Midbrain (tissue), 1 donor: ENCODE measurements at places on chromosomes 2 and 18.

DNA sequence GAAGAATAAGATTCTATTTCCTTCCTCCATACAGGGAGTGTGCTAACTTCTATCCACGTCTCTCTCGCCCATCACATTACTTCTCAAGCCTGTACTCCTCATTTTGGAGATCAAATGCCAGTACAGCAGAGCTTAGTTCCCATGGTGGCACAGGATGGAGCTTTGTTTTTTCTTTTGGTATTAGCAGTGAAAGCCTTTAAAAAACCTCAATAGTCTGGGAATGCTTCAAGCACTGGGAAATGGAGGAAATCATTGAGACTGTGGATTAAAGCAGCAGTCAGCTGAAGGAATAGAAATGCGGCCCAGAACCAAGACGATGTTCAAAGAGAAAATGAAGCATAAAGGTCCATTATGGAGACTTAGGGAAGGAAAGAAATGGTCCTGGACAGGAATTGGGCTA is 102.3 kb downstream of the NRXN1 start:
- DNase-seq = peak; percentile 42

DNA sequence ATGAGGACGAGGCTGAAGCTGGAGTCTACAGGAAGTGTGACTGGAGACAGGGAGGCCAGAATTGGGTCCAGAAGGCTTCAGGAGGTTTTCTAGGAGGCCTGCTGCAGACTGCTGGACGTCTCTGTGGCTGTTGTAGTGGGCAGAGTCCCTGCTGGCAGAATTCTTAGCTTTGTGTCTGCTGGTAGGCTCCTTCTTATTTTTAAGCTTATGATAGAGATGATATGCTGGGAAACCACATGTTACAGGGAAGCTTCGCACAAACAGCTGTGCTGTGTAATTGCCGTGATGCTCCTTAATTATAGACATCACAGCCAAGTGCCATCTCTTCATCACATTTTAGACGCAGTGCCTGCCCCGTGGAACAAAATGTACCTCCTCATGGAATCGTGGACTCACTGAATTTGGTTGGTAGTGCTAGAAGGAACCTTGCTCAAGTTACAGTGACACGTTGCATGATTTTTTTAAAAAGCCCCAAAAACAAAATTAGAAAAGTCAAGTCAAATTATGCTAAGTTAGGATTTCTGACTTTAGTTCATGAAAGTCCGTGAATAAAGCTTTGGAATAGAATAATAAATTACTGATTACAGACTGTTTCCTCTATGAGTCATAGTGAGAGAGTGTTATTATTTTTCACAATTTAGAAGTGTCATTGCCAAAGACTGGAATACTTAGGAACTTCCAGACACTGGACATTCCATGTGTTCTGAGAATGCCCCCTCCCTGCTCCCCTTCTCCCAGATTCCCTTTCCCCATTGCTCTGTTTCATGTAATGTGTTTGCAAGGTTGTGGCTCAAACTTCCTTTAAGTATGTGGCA is 144.1 kb downstream of the FHOD3 start:
- no peak for DNase-seq

GRCh38 chr2:27717070-27717795 is 53.5 kb downstream of the SLC4A1AP start:
- DNase-seq = no peak

GRCh38 chr2:176291809-176292283 is 22.6 kb downstream of the MTX2 start:
- DNase-seq = no peak

DNA sequence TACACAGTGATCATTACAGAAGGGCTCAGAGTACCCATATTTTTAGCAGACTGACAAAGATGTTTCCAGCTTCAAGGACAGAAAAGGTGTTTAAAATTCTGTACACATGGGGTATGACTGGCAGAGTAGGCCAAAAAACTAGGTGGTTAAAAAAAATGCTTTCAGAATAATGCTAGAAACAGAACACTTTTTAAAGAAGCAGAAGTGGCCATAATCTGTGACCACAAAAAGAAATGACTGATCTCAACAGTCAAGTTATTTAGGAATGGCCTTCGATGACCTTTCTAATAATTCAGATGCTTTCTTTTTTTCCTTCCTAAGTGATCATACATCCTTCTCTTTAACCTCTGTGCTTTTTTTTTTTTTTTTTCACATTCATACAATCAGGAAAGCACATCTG is 4.1 kb upstream of the AQP4 start:
- no peak for DNase-seq

DNA sequence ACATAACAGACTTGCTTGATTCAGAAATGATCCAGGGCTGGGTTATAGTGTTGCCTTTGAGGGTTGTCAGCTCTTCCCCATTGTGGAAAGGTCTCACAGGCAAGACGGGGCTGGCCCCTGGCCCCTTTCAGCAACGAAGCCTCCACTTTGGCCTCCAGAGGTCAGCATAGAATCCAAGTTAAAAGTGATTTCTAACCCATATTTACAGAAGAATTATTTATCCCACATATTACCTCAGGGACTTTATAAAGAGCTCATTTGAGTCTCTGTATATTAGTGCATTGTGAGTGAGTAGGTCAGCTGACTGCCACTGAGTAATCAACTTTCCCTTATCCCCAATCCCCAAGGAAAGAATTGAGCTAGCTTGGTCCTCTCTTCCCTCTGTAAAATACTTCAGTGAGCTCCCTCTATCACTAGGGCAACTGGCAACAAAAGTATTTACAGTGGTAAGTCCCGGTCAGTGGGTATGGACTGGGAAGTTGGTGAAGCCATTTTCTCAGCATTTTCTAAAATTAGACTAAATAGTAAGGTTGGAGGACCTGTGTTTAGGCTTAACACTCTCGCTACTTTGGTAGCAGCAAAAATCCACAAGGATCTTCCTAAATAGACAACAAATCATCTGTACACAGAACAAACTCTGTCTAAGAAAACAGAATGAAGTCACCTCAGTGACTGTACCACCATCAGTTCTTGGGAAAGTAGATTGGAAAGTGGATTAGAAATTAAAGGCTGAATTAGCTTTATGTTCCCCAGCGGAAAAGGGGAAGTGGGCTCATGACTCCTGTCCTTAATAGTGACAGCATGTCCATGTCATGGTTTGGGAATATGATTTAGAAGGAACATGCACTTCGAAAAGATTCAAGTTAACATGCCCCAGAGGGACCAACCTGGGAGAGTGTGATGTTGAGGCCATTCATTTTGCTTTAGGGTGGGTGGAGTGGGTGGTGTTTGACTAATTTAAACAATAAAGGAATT is 171.0 kb upstream of the SIX3 start:
- DNase-seq = no peak

GRCh38 chr2:1226766-1227165 is 186.5 kb upstream of the TPO start:
- no peak for DNase-seq

DNA sequence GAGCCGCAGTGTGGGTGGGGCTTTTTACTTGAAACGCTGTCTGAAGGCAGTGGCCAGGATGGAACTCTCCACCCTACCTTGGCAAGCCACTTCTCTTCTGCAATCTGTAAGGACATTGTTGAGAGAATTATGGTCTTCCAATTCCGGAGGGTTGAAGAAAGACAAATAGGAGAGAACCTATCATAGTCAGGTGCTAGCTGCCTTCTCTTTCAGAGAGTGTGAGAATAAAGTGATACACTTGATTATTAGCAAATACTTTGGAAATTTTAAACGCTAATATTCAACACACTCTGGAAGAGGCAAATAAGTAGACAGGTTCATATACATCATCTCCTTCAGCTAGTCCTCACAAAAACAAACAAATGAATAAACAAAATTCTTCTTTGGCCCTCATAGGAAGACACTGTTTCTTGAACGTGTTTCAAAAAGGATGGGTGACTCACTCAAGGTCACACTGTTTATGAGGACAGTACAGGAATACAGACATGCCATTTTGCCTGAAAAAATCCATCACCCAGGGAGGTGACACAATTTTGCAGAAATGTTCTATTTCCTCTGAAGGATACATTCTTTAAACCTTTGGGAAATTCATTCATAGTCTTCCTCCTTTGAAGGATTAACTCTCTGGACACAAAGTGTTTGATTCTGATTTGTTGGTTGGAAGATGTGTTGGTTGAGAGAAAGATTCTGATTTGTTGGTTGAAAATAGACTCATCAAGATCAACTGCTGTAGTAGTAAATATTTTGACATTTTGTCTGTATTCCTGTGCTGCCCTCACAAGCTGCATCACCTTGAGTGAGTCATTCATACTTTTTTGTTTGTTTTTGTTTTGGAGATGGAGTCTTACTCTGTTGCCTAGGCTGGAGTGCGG is 2.2 kb upstream of the IL1RN start:
- DNase-seq = no peak

DNA sequence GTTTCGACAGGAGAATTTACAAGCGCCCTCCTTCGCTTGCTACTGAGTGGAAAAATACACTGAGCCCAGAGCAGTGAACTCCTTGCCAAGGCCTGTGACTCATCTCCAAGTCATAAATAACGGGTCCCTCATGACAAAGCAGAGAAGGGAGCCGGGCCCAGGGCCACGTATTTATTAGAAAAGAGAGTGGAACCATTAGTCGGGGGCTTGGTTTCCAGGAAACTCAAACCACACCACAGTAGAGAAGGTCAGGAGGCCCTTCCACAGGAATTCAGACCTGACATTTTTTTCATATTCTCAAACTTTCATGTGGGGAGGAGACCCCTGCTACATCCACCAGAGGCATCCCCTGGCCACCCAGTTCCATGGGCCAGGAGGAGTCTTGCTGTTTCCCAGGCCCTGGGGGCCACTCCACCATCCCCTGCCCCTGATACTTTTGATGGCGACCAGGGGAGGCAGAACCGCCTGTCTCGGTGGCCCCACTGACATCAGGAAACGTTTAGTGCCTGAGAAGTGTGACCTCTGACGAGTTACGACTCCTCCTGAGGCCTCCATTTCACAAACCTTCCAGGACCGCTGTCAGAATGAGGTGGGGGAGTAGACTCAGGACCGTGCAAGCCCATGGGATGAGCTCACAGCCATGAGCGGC is 289.7 kb downstream of the DYSF start:
- no peak for DNase-seq

GRCh38 chr18:33074125-33074524 is 301.3 kb upstream of the KLHL14 start:
- DNase-seq = no peak

DNA sequence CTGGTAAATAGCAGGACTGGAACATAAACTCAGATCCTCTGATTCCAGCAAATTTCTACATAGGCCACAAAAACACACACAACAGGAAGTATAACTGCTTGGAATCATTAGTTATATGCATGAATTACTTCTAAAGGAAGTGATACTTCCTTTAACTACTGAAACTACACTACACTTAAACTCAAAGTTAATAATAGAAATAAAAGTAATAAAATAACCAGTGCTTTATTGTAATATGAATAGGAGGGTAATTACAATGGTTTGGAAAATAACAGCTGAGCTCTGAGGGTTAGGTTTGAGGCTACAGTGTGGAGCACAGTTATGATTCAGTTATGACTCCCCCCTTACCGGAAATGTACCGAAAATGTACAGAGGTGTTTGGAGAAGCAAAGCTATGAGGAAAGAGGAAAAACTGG is 18.5 kb upstream of the POLI start:
- no peak for DNase-seq

GRCh38 chr2:148552675-148553331 is 91.7 kb upstream of the EPC2 start:
- DNase-seq = no peak

DNA sequence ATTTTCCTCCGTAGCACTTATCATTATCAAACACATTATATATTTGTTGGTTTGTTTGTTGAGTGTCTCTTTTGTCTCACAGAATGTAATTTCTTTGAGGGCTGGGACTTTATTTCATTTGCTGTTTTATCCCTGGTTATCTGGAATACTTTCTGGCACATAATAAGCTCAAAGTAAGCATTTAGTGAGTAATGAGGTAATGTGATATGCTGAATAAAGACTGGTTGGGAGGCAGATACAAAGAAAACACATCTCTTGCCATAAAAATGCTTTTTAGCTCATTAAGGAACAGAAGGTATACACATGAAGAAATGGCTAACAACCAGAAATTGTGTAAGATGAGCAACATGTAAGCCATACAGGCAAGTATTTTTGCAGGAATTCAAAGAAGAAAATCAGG is 1411.8 kb downstream of the LRP1B start:
- DNase-seq = no peak

DNA sequence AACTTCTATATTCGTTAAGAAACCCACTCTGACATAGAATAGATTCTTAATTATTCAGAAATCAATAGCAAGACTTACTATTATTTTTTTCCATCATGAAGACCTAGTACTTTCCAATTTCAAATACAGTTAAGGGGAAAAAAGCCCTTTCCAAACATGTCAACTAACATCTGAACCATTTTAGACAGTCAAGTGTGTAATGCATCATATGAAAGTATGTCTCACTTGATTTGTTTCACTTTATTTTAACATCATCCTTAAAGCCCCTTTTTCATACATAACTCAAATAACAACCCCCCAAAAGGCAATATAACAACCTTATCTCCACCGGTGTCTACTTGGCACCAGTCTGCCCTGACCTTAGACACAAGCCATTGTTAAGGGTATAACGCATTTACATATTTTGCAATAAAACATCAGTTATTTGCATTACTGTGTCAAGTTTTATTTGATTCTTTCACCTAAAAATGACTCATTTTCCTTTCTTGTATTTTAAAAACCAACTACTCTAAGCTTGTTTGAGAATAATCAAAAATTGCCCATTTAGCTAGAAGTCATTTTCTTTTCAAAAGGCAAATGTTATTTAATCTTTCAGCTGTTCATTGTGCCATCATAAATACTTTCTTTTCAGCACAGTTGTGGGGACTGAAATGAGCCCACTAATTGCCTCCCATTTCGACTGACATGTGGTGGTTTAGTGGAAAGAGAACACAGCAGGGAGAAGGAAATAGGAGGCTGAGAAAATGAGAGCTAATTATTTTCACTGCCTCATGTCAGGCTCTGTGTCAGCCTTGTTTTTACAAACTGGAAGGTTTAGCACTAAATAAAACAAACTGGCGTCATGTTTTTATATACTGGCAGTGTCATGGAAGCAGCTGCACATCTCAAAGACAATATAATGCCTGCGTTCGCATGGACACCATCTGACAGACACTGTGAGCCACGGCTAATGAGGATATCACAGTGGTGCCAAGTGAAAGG is 104.7 kb upstream of the CDCA7 start:
- DNase-seq = no peak

- no peak for DNase-seq
Measured at GRCh38 chr2:73842739-73843019, 13.9 kb downstream of the STAMBP start.

GRCh38 chr2:67075530-67076238 is 321.4 kb upstream of the ETAA1 start:
- no peak for DNase-seq

GRCh38 chr2:43078781-43079755 is 147.3 kb downstream of the ZFP36L2 start:
- no peak for DNase-seq

DNA sequence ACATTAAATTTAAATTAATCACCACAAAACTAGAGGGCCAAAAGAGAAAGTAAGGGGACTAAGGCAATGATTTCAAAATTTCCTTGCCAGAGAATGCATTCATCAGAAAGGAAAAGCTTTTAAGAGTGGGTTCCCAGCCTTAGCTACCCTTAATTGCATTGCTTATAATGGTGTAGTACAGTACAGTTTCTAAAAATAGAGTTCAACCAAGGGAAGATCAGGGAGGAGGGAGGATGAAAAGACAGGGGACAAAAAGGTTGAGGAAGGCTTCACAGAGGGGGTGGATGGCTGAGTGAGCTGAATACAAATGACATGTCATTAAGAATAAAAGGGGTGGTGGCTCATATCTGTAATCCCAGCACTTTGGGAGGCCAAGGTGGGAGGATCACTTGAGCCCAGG is 119.9 kb downstream of the RBMS1 start:
- no peak for DNase-seq
